NCI-H1105 treated with DMSO at 0.1 percent for 48 hours (cell line): ENCODE measurements at places on chromosomes 16 and 17.

DNA sequence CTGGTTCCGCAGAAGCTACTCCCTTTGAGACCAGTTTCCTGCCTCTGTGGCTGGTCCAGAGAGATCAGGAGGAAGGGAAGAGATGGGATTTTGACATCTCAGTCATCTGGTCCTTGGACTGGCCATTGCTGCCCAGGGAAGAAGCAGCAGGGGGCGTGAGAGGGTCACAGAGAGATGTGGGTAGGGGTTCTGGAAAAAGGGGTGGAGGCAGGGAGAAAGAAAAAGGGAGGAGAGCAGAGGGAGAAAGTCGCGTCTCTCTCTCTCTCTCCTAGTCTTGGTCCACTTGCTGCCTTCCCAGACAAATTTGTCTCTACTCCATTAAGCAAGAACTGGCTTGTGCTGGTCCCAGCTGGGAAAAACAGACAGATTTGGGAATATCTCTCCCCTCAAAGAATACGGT is 4.4 kb downstream of the SHBG start:
- peak; percentile 30 for DNase-seq

DNA sequence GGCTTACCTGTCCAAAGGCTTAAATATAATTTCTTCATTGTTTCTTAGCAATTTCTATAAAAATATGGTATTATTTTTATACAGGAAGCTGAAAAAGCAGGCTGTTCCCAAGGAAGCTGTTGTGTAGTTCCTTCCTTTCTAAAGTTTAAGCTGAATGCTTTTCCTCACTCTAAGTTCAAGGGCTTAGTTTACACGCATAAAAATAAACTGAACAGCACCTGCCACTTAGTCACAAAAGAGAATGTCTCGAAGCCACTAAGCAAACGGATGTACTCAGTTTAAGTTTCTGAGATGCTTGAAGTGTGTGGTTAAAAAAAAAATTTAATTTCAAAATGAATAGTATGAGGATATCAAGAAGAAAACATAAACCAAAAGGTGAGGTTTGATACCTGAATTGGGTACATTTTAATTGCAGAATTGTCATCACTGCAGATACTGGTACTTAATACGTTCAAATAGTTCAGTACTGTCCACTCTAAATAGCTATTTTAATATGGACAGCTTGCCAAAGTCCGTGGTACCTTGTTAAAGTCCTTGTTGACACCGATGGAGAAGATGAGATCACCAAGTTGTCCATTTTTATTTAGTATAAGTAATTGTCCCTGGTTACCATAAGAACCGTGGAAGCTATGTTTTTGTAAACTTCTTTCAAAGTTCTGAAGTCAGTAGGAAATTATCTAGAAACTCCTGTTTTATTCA is 38.1 kb downstream of the MRTFB start:
- DNase-seq = no peak

DNA sequence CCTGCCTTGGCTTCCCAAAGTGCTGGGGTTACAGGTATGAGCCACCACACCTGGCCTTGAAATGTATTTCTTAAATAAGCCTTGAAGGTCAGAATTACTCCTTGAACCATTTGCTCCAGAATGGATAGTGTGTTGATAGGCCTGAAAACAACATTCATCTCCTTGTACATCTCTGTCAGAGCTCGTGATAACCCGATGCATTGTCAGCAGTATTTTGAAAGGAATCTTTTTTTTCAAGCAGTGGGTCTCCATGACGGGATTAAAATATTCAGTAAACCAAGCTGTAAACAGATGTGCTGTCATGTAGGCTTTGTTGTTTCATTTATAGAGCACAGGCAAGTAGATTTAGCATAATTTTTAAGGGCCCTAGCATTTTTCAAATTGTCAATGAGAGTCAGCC is 16.6 kb downstream of the NSRP1 start:
- no peak for DNase-seq

DNA sequence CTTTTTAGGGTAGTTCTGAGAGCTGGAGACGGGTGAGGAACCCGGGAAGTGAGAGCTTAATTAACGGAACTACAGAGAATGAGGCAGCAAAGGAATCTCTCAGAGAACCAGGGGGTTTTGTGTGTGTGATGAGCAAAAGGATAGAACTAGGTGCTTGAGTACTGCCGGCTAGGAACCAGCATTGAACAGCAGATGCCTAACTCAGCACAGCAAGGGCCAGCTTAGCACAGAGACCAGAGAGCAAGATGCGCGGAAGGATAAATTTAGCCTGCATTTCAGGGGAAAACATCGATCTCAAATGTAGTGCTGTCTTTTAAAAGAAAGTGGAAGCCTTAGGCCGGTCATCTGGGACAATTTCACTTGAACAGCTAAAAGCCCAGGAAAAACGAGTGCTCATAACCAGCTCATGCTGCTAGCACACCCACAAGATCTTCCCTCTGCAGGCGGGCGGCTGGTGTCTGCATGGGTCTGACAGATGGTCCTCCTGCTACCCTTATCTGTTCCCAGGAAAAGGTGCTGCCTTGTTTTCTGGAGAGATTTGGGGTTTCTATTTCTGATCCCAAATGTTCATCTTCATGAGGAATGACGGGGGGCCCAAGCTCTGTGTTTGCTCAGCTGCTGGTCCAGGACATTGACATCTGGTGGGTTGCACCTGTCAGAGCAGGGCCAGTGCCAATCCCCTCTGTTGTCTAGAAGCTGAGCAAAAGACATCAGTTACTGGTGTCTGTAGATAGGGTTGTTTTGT is 103.9 kb downstream of the SOCS1 start:
- peak; percentile 85 for DNase-seq

GRCh38 chr17:82458885-82459424 is 414 bp downstream of the NARF start:
- no peak for DNase-seq

DNA sequence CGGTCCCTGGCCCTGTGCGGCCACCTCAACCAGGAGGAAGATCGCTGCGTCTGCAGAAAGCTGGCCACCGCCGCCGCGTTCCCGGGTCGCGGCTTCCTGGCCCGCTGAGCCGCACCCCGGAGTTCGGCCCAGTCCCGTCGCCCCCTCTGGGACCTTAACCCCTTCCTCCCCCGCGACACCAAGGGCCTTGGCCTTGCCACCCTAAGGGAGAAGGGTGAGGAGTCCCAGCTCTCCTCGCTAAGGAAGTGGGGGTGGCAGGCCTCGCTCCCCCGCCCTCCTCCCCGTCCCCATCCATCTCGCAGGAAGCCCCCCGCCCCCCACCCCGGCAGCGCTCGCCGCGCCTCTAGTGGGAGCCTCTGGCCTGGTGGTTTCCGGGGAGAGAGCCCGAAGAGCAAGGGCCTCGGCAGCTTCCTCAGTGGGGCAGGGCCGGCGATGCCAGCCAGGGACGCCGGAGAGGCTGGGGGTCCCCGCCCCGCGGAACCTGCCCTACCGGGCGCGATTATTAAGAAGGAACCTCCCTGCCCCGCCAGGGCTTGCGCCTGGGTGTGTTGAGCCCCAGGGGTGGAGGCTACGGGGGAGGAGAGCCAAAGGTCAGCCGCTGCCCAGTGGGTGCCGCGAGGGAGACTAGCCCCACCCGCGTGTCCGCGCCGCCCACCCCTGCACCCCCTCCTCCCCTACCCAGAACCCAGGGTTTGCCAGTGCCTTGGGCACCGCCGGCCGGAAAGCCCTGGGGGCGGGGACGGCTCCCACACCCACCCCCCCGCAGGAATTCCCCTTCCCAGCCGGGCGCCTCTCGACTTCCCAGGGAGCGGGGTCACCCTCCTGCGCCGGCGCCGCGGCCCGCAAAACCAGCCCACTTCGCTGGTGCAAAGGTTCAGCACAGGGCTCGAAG is 6.8 kb downstream of the CBX4 start:
- no peak for DNase-seq

GRCh38 chr17:77609553-77610517 is 348.7 kb upstream of the TNRC6C start:
- no peak for DNase-seq
